ENCODE measurements at places on chromosomes 16 and 17. TPM values are rescaled to one million over a fixed set of nuclear protein-coding genes. Genes with fewer than 3 reads are reported as not detected.

DNA sequence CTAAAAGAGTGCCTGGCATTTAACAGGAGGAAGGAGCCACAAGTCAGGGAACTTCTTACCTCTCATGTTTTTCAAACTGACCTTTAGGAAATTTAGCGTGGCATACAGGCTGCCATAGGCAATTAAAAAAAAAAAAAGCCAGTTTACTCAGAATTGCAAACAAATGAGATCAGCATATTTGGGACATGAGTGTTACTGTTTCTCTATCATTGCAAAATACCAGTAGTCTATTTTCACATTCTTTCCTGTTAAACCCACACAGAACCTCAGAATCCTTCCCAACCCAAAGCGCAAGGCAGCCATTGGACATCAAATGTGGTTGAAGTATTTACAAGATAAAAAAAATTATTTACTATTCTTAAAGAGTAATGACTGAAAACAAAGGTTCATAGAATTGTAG, 366.4 kb upstream of the DYNLRB2 start:
- H3K27me3 ChIP-seq, result peaks cover 6% of the 10 kb centered on the region
- no peaks in the 10 kb centered on the region for H3K4me1 ChIP-seq
- no peak overlapping the region for H3K4me3 ChIP-seq
- no peaks in the 10 kb centered on the region for H3K36me3 ChIP-seq

- no peaks in the 10 kb centered on the region for H3K27me3 ChIP-seq
- H3K36me3 ChIP-seq, result no peaks in the 10 kb centered on the region
- DNase-seq, result no peak
- no peaks in the 10 kb centered on the region for H3K4me1 ChIP-seq
Measured at GRCh38 chr16:73196670-73197069, 148.7 kb upstream of the ZFHX3 start.

GRCh38 chr16:31471875-31472708, at the start of gene TGFB1I1:
Gene TGFB1I1, plus strand, starts transcription at chr16:31472152. Its CDS starts 37 bp downstream, at chr16:31472189.
- peaks cover 24% of the 10 kb centered on the region for H3K27me3 ChIP-seq
- peaks cover 51% of the 10 kb centered on the region for H3K4me1 ChIP-seq
- H3K36me3 ChIP-seq, result peaks cover under 1% of the 10 kb centered on the region
- no peak for DNase-seq

The HSD11B2 gene
- not detected for total RNA-seq

- DNase-seq, result no peak
- H3K27ac ChIP-seq, result no peak overlapping the region
Measured at GRCh38 chr17:1906662-1907101, 76.9 kb downstream of the RPA1 start.

DNA sequence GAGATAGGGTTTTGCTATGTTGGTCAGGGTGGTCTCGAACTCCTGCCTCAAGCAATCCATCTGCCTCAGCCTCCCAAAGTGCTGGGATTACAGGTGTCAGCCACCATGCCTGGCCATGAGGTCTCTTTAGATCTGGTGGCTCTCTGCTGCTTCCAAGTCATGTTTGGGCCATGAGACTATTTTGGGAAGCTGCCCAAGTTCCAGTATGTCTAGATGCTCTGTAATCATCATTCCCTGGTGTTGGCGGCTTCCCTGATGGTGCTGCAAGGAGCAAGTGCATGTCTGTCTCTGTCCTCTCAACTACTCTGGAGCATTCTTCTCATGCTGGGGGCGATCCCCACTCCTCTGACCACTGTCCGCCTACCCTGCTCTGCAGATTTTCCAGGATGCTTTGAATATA, 6.4 kb upstream of the ODF4 start:
- H3K27ac ChIP-seq, result no peak overlapping the region
- no peaks in the 10 kb centered on the region for H3K36me3 ChIP-seq
- peaks cover 5% of the 10 kb centered on the region for H3K4me1 ChIP-seq
- DNase-seq, result no peak

The OR1E2 gene
- total RNA-seq, result not detected

- no peaks in the 10 kb centered on the region for H3K4me1 ChIP-seq
- no peak overlapping the region for H3K27ac ChIP-seq
- peaks cover 12% of the 10 kb centered on the region for H3K36me3 ChIP-seq
- DNase-seq, result no peak
Measured at GRCh38 chr17:4872786-4873185, 26.6 kb upstream of the C17orf107 start.

- no peak overlapping the region for H3K27ac ChIP-seq
- DNase-seq, result no peak
- no peaks in the 10 kb centered on the region for H3K27me3 ChIP-seq
- no peak overlapping the region for H3K4me3 ChIP-seq
- H3K4me1 ChIP-seq, result no peaks in the 10 kb centered on the region
Measured at GRCh38 chr17:55524440-55525220, 13.4 kb upstream of the SMIM36 start.

The CACNG5 gene
- total RNA-seq, result not detected

DNA sequence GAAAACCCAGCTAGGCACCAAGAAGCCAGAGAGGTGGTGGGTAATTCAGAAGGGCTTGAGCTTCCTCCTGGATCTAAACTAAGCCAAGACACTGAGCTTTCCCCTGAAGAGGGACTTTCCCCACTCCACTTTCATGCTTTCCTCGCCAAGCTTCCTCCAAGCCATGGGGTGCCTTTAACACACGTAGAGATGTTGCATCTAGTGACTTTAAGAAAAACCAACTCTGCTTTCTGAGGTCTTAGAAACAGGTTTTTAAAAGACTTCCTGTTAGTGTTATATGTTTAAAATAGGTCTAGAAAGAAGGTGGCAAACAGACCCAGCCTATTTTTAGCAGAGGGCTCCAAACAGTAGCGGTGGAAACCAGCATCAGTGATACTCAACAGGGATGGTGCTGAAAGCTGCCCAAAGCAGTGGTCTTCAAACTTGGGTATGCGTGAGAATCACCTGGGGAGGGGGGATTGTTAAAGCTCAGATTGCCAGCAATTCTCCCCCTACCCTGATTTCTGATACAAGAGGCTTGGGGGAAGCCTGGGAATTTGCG, 585.6 kb downstream of the CDH13 start:
- no peaks in the 10 kb centered on the region for H3K27me3 ChIP-seq
- H3K4me1 ChIP-seq, result no peaks in the 10 kb centered on the region
- H3K4me3 ChIP-seq, result no peak overlapping the region
- DNase-seq, result no peak
- no peaks in the 10 kb centered on the region for H3K36me3 ChIP-seq
- H3K27ac ChIP-seq, result no peak overlapping the region

- no peak overlapping the region for H3K27ac ChIP-seq
- no peaks in the 10 kb centered on the region for H3K27me3 ChIP-seq
- no peak overlapping the region for H3K4me3 ChIP-seq
- H3K4me1 ChIP-seq, result no peaks in the 10 kb centered on the region
- no peak for DNase-seq
Measured at GRCh38 chr17:50575581-50576210, 15.2 kb downstream of the CACNA1G start.

The ATAD5 gene
- total RNA-seq, result 3.9 TPM

GRCh38 chr16:70429888-70430666, 8.8 kb downstream of the ST3GAL2 start:
- peaks cover 6% of the 10 kb centered on the region for H3K36me3 ChIP-seq
- H3K4me3 ChIP-seq, result no peak overlapping the region
- peak overlapping the region; percentile 73 for H3K27ac ChIP-seq
- DNase-seq, result no peak
- H3K4me1 ChIP-seq, result peaks cover 66% of the 10 kb centered on the region

The CDH5 gene
- not detected for total RNA-seq

DNA sequence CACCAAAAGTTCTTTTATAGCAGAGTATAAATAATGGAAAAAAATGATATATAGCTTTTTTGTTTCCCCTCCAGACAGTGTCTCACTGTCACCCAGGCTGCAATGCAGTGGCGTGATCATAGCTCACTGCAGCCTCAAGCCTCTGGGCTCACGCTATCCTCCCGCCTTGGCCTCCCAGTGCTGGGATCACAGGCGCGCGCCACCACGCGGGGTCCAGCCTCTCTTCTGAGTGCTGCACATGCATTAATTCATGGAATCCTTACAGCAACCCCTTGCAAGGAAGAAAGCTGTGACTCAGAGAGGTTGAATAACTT, 18.0 kb upstream of the ZNF629 start:
- H3K4me3 ChIP-seq, result peak overlapping the region; percentile 87
- H3K27ac ChIP-seq, result no peak overlapping the region
- no peaks in the 10 kb centered on the region for H3K27me3 ChIP-seq
- peaks cover 21% of the 10 kb centered on the region for H3K4me1 ChIP-seq

DNA sequence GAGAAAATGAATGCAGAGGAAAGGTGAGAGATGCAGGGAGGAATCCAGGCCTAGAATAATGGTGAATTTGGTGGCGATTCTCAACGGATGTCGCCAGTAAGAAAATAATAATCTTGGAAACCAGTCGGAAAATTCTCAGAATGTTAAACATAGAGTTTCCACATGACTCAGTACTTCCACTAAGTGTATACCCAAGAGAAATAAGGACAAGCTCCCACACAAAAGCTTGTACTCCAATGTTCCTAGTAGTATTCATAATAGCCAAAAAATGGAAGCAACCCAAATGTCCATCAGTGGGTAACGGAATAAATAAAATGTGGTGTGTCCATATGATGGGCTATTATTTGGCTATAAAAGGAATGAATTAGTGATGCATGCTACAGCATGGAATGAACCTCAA, 19.4 kb upstream of the ENGASE start:
- no peak for DNase-seq
- H3K4me1 ChIP-seq, result peaks cover 3% of the 10 kb centered on the region
- no peaks in the 10 kb centered on the region for H3K36me3 ChIP-seq
- H3K27ac ChIP-seq, result no peak overlapping the region
- no peak overlapping the region for H3K4me3 ChIP-seq
- H3K27me3 ChIP-seq, result peaks cover 3% of the 10 kb centered on the region

DNA sequence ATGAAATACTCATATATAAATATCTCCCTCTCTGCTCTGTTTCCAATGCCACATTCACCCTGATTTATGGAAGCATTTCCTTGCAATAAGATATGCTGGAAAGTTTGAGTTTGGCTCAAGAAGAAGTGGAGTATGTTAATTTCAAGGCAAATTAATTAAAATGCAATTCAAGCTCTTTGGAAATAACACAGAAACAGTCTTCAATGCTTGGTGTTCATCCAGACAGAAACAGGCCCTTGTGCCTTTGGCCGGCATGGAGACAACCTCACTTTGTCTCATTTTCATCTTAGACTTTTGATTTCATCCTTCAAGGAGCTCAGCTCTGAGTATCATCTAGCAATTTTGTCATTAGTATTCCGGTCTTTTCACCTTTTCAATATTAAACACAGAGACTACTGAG, 210.0 kb downstream of the C16orf95 start:
- no peaks in the 10 kb centered on the region for H3K36me3 ChIP-seq
- no peak overlapping the region for H3K4me3 ChIP-seq
- DNase-seq, result no peak
- H3K27me3 ChIP-seq, result peaks cover 7% of the 10 kb centered on the region
- H3K27ac ChIP-seq, result no peak overlapping the region

The PRAC2 gene
- not detected for total RNA-seq

DNA sequence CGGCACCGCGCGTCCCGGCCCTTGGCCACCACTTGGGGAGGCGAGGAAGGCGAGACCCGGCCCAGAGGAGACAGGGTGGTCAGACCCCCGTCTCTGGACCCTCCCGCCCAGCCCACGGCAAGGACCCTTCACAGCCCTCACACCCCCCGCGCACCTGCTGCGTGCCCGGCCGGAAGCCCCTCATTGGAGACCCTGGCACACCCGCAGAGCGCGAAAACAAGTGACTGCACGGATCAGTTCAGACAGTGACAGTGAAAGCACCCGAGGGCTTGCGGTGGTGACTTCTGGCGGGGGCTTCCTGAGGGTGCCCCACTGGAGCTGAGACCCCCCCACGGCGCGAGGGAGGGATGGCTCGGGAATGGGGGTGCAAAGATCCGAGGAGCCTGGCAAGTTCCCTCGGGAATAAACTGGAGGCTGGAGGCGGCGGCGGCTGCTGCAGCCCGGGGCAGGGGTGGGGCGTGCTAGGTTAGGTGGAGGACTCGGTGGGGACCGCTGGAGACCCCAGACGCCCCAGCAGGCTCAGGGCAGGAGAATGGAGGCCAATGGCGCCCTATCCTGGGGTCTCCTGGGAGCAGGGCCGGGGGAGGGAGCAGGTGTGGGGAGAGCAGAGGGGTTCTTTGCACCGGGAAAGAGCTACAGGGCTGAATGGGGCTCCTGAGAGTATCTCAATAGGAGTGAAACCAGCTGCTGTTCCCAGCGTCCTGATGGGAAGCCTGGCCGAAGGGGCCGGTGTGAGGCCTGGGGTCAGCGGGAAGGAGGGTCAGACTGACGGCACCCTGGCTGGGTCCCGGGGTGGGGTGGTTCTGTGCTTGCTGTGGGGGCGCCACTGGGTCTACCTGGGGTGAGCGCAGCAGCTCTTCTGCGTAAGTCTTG, 824 bp upstream of the FBXL16 start:
- H3K36me3 ChIP-seq, result no peaks in the 10 kb centered on the region
- no peak overlapping the region for H3K27ac ChIP-seq
- peaks cover 85% of the 10 kb centered on the region for H3K27me3 ChIP-seq
- DNase-seq, result no peak
- no peak overlapping the region for H3K4me3 ChIP-seq

DNA sequence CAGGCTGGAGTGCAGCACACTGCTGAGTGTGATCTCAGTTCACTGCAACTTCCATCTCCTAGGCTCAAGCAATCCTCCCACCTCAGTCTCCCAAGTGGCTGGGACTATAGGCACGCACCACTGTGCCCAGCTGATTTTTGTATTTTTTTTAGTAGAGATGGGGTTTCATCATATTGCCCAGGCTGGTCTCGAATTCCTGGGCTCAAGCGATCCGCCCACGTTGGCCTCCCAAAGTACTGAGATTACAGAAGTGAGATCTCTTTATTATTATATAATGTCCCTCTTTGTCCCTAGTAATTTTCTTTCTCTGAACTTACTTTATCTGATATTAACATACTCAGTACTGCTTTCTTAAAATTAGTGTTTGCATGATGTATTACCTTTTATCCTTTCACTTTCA, 8.3 kb downstream of the CFAP97D1 start:
- no peaks in the 10 kb centered on the region for H3K4me1 ChIP-seq
- no peak for DNase-seq
- H3K27ac ChIP-seq, result no peak overlapping the region
- H3K36me3 ChIP-seq, result no peaks in the 10 kb centered on the region
